ENCODE measurements at places on chromosomes 2 and 18.

- DNase-seq = no peak
Observed at GRCh38 chr18:76970770-76971559, 148.6 kb downstream of the ZNF236 start.

DNA sequence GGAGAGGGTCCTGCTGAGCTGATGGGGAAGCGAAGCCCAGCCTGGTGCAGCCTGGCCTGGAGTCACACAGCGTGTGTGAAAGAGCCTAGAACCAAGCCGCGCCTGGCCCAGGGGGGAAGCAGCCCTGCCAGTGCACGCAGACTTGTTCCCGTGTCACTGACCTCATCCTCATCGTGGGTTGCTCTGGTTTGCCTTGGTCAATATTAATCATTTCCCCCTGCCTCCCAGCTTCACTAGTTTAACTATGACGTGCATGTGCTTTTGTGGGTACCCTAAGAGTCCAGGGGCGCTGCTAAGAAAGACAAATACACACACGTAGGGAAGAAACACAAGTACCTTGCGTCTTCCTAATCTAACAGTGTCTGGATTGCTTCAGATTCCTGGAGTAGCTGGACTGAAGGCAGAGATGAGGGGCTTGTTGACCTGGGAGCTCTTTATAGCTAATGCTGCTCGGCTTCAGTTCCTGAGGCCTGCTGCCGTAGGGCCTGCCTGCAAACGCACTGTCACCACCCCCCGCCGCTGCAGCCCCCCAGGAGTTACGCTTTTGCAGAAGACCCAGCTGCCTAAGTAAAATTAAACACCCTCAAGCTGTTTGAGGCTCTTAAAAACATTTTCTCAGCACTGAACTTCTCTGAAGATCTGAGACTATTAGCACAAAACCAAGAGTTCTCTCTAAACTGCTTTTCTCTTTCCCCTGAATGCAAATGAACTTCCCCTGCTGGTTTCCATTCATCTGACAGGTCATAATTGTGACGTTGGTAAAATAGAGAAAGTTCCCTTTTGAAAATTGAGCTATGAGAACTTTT is 159.2 kb downstream of the FAM210A start:
- DNase-seq = no peak

DNA sequence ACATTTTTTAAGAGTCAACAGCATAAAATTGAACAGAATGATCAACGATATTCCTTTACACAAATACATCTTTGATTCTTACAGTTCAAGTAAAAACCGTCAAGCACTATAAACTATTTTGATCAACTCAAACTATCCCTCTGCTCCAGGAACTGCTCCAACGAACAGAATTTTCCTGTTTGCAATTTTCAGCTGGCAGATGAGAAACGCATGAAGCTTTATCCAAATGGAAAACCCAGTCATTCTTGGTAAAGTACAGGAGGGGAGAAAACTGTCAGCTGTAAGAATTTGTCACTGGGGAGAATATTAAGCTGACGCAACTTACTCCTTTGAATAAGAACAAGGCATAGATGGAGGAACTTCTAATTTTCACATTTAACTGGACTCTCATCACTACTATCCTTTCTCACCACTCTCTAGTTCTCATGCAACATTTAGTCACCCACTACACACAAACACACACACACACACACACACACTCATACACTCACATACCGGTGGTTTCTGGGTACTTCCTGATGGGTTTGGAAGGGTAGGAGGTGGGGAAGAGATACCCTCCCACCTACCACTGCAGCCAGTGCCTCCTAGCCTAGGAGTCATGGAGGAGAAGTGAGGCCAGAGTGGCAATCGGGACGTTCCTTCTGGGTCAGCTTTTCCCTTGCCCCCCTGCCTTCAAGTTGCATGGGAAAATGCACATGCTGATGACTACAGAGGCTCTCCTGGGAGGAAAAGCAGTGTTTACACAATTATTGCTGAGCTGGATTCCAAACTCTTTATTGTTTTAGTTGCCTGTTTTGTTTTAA is 54.0 kb upstream of the SPATS2L start:
- no peak for DNase-seq

GRCh38 chr2:217953011-217953481 is 49.7 kb downstream of the TNS1 start:
- no peak for DNase-seq

DNA sequence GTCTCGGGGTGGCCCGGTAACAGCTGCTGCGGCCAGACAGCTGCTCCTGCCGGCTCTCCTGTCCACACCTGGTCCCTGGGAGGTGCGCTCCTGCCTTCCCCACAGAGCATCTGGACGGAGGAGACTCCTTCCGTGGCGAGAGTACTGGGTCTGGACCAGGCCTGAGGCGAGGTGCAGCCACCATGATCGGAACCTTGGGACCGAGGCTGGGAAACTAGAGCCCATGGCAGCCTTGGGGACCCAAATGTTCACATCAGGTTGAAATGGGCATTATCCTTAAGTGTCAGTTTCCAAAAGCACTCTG is 628 bp downstream of the GIGYF2 start:
- DNase-seq = no peak

GRCh38 chr18:22267225-22267624 is 97.8 kb downstream of the GATA6 start:
- DNase-seq = no peak

- no peak for DNase-seq
Observed at GRCh38 chr2:222203041-222203440, 95.8 kb downstream of the PAX3 start.

- DNase-seq = no peak
Observed at GRCh38 chr2:172931256-172931894, 144.3 kb upstream of the MAP3K20 start.

- DNase-seq = no peak
Observed at GRCh38 chr2:223230352-223230751, 178.4 kb downstream of the KCNE4 start.

GRCh38 chr2:182650704-182651103 is 65.4 kb upstream of the DNAJC10 start:
- no peak for DNase-seq

GRCh38 chr2:44918095-44918775 is 23.3 kb upstream of the SIX3 start:
- no peak for DNase-seq

DNA sequence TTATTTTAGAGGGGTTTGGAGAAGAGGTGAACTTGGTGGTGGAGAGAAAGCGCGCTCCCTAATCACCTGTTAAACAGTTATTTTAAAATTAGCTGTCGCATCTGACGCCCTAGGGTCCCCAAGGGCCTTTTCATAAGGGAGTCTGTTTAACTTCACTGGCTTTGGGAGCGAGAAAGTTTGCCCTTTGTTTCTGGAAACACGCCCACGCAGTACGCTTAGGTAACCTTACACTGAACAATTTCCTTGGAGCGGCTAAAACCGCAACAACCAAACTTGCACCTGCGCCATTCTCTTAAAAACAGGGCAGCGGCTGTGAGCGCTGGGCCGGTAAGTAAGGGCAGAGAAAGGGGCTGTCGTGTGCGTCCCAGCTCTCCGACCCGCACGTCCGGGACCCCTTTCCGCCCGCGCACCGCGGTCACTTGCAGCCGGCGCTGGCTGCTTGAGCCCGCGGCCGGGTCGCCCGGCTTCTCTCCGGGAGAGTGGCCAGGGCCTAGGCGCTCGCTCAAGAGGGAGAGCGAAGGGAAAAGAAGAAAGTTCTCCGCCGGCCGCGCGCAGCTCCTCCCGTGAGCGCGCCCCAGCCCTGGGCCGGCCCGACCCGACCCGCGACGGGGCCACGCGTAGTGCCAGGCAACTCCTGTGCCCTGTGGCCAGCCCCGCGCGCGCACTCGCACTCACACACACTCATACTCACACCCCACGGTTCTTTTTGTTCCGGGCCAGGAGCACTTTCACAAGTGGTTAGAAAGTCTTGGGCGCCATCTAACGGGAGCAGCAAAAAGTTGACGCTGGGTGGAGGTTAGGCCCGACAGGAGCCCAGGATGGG is 19.2 kb downstream of the POU3F3 start:
- DNase-seq = no peak

GRCh38 chr2:50753234-50753633 is 278.7 kb downstream of the NRXN1 start:
- no peak for DNase-seq

GRCh38 chr2:143936538-143936847 is 583.4 kb downstream of the ZEB2 start:
- no peak for DNase-seq

Data from stimulated activated CD4-positive, alpha-beta T cell treated with anti-CD3 and anti-CD28 coated beads, Interleukin-1b, Interleukin-23, amount 100 ng/mL, for 1 hour (primary cell).